ENCODE measurements at places on chromosomes 11 and 22. TPM values are rescaled to one million over a fixed set of nuclear protein-coding genes. Genes with fewer than 3 reads are reported as not detected.
A peak's percentile ranks its signal among the peaks of the same experiment; 100 is the strongest.

The MRGPRE gene
- not detected for total RNA-seq

DNA sequence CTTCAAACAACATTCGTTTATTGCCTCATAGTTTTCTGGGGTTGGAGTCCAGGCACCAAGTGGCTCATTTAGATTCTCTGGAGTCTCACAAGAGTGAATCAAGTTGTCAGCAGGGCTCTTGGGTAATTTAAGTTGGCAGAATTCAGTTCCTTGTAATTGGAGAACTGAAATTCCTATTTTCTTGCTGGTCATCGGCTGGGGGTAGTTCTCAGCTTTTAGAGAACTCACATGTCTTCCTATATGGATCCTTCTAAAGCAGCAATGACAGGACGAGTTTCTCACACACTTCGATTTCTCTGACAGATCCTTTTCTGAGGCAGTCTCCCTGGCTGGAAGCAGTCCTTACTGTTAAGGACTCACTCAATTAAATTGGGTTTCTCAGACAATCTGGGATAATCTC, 17.3 kb upstream of the OOSP4B start:
- DNase-seq: no peak

The CECR2 gene
- total RNA-seq: 0.08 TPM

- DNase-seq: no peak
Measured at GRCh38 chr11:78612721-78613377, 38.2 kb upstream of the NARS2 start.

GRCh38 chr11:72331761-72332160, 87.8 kb upstream of the PHOX2A start:
- DNase-seq: no peak

The STX5 gene
- 113 TPM for total RNA-seq

The TRMT112 gene
- total RNA-seq: 98.1 TPM

The LPXN gene
- total RNA-seq: 28.1 TPM

- DNase-seq: no peak
Measured at GRCh38 chr22:26952004-26952403, 294.6 kb downstream of the MIAT start.

DNA sequence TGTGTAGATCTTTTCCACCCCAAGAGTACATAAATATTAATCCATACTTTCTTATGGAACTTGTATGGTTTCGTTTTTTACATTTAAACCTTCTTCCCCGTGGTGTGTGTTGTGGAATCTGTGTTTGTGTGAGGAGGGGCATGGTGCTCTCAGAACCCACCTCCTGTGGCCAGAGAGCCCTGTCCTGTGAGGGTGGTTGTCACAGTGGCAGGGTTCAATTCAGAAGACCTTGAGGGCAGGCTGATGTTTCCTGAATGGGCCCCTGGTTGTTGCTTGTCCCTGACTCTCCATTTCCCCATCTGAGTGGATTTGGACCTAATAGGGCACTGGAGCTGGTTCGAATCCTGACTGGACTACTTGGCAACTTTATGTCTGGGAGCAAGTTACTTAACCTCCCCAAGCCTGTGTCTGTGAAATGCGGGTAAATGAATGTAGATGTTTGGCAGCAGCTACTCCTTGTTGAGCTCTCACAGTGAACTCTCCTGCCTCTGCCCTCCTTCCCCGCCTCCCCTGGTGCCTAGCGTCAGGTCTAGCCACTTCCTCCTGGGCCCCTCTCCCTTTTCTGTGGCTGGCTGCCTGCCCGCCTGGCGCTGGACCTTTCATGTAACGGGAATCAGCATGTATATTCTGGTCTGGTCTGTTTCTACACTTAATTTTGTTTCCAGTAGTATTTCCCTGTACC, 7.3 kb downstream of the NEAT1 start:
- DNase-seq: peak; percentile 52

The ANO1 gene
- not detected for total RNA-seq

GRCh38 chr11:105937331-105937730, 84.7 kb downstream of the MSANTD4 start:
- DNase-seq: no peak

- no peak for DNase-seq
Measured at GRCh38 chr11:7489376-7489775, 4.1 kb downstream of the OLFML1 start.
